ENCODE measurements at places on chromosomes 1 and 21.

GRCh38 chr1:88649932-88650331 lies 34.1 kb upstream of the PKN2 start:
- DNase-seq: no peak

GRCh38 chr1:104100115-104100514 lies 350.4 kb downstream of the AMY1C start:
- no peak for DNase-seq

DNA sequence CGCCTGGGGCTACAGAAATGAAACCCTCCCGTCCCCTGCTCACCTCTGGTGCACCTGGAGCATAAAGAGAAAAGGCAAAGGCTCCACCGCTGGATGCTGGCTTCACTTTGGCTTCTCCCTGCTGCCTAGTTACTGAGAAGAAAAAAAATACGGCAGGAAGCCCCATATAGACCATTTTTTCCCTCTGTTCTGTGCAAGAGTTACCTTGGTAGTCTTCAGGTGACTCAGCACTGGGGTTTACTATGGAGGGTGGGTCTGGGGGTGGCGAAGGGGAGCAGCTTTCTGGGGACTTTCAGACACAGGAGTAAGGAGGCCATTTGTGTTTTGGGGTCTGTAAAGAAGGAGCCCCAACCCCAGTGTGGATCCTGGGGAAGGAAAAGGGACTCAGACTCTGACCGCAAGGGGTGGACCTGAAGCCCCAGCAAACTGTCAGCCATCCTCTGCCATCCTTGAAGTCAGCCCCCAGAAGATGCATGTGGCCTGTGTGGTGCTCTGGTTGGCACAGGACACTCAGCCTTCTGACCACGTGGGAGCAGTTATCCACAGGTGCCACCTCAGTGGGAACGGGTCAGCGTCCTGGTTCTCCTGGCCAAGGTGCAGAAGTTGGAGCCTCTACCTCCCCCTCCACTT lies 25.9 kb upstream of the EPS8L3 start:
- DNase-seq: no peak

- DNase-seq: no peak
These were observed 184.3 kb downstream of the HIVEP3 start for GRCh38 chr1:41734201-41734970.

DNA sequence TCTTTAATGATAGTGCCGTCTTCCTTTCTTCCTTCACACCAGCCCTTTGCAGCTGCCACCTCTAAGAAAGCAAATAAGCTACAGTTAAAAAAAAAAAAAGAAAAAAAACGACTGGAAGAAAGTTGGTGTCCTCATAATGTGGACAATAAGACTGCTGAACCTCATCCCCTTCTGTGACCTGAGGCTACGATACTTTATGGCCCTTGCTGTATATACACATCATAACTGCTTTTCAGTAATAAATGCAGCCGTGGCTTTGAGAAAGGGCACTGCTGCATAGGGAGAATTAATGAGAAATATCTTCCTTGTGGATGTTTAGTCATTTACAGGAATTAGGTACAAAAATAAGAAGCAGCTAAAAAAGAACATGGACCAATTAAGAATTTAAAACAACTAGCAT lies 333.8 kb upstream of the ADGRL2 start:
- DNase-seq: no peak

DNA sequence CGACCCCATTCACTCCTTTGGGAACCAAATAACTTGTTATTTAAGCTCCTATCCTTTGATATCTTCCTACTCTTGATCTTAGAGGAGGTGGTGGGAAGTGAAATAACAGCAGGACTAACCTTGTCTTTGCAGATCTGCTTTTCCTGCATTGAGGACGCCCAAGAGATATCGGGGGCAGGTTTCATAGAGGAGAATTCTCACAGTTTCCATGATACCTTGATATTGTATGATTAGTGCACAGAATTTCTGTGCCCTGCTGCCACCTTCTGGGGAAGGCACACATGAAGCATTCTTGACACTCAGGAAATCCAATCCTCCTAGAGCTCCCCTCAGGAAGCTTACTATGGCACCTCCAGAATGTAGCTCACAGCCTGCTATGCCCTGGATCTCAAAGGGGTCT lies 1.6 kb downstream of the CD1B start:
- DNase-seq: no peak

Data from stimulated activated CD8-positive, alpha-beta memory T cell treated with anti-CD3 and anti-CD28 coated beads, Interleukin-7, amount 100 ng/mL, for 1 hour (primary cell).